NCI-H1417 (cell line): ENCODE measurements at places on chromosomes 4 and X.

DNA sequence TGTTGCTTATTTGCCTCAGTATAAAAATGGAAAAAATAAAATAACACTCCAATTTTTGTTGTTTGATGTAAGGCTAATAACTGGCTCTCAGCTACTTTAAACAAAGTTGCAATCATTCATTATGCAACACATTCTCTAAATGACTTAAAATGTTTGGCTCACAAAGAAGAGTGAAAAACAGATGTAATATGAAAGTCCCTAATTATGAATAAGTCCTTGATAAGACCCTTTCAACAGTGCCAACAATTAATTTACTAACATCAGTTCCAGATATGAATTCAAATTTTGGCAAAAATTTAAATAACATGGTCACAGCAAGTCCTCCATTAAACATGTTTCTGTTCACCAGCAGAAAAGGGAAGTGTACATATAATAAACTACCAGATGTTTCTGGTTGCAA, 69.8 kb downstream of the PAPSS1 start:
- no peak for DNase-seq

DNA sequence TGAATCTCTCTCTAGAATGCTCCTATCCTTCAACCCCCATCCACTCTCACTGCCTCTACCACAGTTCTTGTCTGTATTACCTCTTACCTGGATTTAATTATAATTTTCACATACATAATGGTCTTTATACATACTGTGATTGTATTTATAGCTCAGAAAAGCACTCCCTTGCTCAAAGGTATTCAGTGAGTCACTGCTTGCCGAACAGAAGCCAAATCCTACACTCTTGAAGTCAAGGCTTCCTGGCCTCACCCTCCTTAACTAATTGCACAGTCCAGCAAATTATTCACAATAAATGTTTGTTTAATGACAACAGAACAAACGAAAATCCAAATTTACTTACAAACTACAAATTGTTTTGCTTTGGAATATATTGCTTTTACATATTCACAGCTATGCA, 159.5 kb downstream of the KLHL13 start:
- peak; percentile 31 for DNase-seq

DNA sequence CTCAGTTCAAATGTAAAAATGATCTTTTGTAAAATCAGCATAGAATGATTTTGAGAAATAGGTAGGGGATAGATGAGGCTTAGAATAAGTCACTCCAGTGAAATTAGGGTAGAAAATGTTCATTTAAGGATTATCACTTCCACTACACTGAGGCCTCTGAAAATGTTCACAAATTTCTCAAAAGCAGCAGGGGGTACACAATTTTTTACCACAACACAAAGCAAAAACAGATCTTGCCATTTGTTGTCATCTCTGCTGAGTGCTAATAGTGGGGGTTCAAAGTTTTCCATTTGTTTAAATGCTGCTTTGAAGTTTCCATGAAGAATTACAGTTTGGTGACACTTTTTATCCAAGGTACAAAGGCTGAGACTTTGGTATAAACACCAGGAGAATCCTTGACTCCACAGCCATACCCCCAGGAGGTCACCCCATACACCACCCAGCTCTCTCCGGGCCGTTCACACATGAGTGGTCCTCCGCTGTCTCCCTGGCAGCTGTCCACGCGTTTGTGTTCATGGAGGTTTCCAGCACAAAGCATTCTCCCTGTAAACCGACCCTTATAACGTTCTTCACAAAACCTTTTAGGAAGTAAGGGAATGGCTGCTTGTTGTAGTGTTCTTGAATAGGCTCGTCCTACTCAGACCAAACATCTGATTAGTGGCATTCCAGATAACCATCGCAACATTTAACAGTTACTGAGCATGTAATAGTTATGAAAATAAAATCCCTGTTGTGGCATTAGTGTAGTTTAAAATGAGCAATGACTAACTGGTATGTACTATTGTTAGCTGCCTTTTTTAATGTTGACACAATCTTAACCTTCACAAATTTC, 71.0 kb downstream of the PRSS12 start:
- no peak for DNase-seq

DNA sequence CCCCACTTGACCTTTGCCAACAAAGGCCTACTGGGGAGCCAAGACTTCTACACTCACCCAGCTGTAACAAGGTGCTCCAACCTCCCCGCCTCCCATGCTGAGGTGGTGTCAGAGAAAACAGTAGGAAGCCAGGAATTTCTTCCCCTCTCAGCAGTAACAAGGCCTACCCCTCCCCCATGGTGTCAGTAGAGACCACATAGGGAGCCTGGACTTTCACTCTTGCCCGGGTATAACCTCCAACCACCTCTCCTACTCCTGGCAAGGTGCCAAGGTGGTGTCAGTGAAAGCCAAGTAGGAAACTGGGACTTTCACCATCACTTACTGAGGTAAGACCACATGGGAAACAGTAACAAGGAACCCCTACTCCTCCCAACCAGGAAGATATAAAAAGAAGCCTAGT, 93.1 kb downstream of the SLC16A2 start:
- DNase-seq: no peak

DNA sequence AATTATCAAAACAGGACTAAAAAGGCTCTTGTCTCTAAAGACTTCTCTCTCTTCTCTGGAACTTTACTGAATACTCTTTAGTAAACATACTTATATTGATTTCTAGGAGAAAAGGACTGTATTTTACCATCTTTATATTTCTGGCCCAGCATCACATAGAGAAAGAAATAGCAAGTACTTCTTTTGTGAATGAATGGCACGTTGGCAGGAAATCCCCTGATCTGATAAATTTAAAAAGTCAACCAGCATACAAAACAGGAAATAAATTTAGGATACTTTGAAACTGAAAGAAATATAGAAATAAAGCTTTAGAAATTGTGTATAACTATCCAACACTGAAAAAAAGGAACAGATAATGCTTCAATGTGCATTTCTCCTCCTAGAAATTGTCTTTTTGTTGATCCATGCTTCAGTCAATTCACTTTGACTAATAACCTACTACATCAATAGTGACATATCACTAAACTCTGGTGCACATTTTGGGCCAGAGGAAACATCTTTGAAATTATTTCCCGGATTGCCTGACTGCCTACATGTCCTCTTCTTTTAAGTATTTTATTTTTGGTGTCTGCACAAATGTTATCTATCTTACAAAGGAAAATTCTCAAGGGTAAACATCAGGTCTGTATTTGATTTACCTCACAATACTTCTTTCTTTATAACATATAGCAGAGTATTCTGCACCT, 183.5 kb upstream of the FSTL5 start:
- no peak for DNase-seq

GRCh38 chr4:24764345-24764744, 31.0 kb upstream of the SOD3 start:
- no peak for DNase-seq

GRCh38 chrX:15014281-15014680, 141.1 kb downstream of the MOSPD2 start:
- DNase-seq: no peak

DNA sequence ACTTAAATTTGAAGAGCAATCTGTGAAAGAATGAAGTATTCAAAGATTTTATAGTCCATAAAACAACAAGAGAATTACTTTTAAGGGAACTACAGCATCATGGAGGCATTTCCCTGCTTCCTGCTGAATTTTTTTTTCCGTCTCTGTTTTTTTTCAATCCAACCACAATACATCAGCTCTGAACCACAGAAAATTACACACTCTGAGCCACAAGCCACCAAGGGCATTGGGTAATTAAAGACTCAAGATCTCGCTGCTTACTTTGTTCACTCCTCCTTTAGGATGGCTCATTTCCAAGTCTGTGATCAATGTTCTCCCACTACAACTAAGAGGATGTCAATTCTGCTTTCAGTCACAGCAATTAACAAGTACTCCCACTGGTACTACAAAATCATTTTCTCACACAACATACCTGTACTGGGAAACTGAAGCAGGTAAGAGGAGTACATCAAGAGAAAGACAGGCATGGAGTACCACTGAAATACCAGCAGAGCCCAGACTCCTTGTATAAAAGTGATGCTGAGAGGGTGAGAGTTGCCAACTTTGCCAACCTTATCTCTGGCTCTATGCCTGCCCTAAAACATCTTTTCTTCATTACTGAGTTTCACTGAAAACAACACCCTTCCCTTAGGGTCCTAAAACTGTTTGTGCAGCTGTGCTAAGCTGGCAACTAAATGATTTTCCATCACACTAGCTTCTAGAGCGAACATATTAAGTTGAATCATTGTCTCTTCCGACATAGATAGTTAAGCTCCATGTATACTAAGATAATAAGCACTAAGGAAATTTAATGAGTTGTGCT, 105.8 kb upstream of the MAGEB18 start:
- no peak for DNase-seq
